Stimulated activated CD8-positive, alpha-beta memory T cell treated with anti-CD3 and anti-CD28 coated beads, Interleukin-7, amount 100 ng/mL, for 48 hours (primary cell): ENCODE measurements at places on chromosomes 2 and 18.

DNA sequence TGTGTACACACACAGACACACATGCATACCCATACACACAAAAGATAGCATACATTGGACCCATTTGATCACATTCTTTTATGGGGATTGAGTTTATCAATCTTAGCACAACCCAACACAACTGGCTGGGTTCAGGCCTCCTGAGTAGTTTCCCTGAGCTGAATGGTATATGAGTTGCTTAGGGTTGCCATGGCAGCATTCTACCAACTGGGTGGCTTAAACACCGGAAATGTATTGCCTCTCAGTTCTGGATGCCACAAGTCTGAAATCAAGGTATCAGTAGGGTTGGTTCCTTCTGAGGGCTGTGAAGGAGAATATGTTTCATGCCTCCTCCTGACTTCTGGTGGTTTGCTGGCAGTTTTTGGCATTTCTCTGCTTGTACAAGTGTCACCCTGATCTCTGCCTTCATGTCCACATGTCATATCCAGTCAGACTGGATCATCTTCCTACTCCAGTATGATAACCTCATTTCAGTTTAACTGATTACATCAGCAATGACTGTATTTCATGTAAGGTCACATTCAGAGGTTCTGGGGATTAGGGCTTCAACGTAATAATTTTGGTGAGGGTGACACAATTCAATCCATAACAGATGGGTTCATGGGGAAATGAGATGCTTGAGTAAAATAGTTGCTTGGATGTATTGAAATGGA is 212.7 kb downstream of the KCNE4 start:
- no peak for DNase-seq

- no peak for DNase-seq
Measured at GRCh38 chr2:75494137-75494769, 66.5 kb downstream of the EVA1A start.

DNA sequence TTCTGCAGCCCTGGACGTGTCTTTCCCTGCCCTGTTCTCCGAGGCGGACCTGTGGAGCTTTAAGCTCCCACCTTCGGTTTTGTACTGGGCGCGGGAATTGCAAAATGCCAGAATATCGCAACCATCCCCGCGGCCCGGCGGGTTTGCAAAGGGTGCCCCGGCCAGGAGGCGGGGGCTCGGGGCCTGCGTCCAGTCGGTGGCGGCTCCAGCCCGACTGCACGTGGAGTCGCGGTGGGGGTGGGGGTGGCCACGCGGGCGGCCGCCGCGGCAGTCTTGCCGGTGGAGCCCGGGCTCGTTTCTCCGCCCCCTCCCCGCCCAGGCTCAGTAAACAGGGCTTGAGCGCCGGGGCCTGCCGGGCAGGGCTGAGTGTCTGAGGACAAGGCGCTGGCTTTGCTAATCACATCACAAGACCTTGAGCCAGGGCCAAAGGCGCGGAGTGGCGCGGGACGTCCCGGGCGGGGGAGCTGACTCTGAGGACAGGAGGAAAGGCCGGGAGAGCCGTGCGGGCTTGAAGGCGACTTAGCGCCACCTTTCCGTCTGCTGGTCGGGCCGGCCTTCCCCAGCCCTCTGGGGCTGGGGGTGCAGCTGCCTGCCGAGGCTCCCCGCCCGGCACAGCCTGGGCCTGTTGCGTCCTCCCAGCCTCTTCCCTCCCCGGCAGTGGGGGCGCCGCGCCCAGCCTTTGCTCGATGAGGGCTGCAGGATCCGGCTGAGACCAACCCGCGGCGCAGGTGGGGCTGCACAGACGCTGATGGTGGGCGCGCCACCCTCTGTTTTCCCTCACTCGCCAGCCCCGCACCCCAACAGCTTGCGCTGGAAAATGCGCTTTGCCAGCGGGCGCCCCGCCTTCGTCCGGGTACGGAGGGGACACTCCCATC is 786 bp upstream of the ZFP36L2 start:
- peak; percentile 45 for DNase-seq

- no peak for DNase-seq
Measured at GRCh38 chr2:6968319-6969100, 51.3 kb downstream of the RNF144A start.
